ENCODE measurements at places on chromosomes 6 and 20.

GRCh38 chr20:60258255-60258863 lies 300.1 kb downstream of the CDH26 start:
- no peak overlapping the region for H3K4me3 ChIP-seq
- no peak for DNase-seq
- peaks cover 68% of the 10 kb centered on the region for H3K27me3 ChIP-seq
- no peaks in the 10 kb centered on the region for H3K4me1 ChIP-seq
- no peak overlapping the region for H3K27ac ChIP-seq

DNA sequence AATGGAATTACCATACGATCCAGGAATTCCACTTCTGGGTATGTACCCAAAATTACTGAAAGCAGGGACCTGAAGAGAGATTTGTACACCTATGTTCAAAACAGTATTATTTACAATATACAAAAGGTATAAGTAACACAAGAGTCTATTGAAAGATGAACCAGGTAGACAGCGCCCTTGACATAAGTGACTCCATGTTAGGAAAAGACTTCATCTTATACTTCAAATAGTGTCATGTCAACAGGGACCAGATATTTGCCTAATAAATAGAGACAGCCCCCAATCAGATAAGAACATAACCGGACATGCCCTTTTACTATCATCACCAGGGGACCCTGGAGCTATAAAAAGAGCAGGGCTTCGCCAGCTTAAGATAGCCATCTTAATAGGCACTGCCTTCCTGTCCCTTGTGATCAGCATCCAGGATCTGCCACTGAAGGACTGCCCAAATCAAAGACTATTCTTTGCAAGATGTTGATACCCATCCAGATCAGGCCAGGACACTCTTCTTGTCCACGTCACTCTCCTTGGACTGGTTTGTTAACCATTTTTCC lies 309.0 kb upstream of the SULF2 start:
- H3K4me3 ChIP-seq = no peak overlapping the region
- no peaks in the 10 kb centered on the region for H3K36me3 ChIP-seq
- peaks cover 5% of the 10 kb centered on the region for H3K27me3 ChIP-seq

GRCh38 chr6:12490351-12490903 lies 200.3 kb downstream of the EDN1 start:
- no peaks in the 10 kb centered on the region for H3K27me3 ChIP-seq
- peaks cover 20% of the 10 kb centered on the region for H3K4me1 ChIP-seq
- peak overlapping the region; percentile 69 for H3K27ac ChIP-seq
- no peak overlapping the region for H3K4me3 ChIP-seq
- DNase-seq = no peak

DNA sequence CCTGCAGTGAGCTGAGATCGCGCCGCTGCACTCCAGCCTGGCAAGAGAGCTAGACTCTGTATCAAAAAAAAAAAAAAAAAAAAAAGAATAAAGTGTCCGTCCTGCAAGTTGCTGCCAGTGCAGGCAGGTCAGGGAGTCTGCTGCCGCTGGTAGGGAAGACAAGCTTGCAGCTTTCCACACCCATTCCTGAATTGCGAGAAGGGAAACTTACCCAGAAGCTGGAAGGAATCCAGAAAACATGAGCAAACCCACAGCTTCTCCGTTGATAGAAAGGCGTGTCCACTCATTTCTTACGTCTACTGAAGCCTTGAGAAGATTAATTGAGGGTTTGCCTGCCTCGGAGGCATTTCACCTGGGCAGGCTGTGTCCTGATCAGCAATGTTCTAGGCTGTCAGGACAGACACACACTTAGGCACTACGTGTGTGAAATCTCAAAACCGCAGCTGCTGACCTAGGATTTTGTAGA lies 61.6 kb upstream of the DSP start:
- no peaks in the 10 kb centered on the region for H3K27me3 ChIP-seq
- DNase-seq = no peak
- peak overlapping the region; percentile 17 for H3K4me3 ChIP-seq
- peaks cover 7% of the 10 kb centered on the region for H3K4me1 ChIP-seq
